ENCODE measurements at places on chromosomes 5 and 9.

GRCh38 chr5:146520731-146521130 lies 4.7 kb upstream of the GPR151 start:
- no peak for DNase-seq

GRCh38 chr5:109865637-109866036 lies 175.9 kb downstream of the MAN2A1 start:
- DNase-seq, result no peak

GRCh38 chr5:178238711-178239592 lies 6.3 kb upstream of the PHYKPL start:
- DNase-seq, result no peak

DNA sequence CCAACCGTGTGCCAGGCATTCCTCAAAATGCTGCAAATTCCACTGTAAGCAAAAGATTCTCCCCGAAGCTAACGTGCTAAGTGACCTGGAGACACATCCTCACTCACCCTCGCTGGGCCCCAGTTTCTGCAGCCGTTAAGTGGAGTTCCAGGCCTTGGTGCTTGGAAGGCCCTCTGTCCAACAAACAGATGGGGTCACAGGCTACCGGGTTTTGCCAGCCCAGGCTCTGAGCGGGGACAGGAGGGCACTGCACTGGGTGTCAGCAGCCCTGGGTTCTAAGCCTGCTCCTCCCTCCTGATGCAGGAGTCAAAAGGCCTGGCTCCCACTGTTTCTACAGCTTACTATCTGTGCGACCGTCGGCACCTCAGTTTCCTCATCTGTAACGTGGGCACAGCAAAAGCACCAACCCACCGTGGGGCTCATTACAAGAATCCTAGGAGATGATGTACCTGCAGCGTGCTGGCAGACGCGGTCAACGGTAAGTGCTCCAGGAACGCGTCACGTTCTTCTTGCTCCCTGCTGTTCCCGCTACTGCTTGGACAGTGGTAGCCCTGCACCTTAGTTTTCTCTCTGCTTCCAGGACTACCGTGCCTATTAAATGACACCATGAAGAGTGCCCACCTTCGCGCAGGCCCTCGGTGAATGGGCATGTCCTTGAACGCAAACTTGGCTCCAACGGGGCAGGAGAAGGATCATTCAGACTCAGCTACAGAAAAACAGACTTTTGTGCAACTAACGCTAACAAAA lies 84.8 kb downstream of the ADAMTS2 start:
- DNase-seq, result no peak

DNA sequence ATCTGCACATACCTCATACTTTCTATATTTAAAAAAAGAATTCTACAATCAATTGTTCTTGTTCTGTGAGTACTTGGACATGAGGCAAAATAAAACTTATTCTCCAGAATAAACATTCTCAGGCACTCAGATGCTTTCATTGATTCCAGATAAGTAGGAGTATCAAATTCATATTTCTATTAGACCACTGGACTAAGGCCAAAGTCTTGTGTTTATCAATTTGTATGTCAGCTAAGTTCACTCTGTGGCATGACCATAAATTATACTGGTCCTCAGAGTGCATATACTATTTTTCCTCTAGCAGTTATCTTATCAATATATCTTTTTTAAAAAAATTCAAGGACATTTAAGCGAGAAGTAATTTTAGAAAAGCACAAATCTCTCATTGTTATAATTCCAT lies 28.2 kb downstream of the CDH10 start:
- no peak for DNase-seq

DNA sequence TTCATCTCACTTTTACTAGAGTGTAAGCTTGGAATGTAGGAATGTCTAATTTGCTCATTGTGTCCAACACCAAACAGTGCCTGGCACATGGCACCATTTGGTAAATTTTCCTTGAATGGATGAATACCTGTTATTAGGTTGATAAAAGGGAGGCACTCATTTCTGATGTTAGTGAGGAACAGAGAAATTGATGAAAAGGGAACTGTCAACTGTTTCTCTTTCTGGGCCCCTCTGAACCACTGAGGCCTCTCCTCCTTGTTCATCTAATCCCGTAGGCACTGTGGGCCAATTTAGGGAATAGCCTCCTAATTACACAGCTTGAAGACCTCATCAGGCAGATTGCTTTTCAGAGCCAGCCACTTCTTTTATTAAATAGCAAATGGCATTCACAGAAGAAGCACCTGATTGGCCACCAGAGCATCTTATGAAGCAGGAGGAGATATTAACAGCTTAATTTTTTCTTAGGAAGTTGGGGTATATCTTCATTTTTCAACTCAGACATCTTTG lies 22.6 kb downstream of the MRRF start:
- no peak for DNase-seq

GRCh38 chr9:21504894-21505293 lies 22.8 kb upstream of the IFNE start:
- DNase-seq, result no peak

- no peak for DNase-seq
Observed at GRCh38 chr9:98958271-98958984, 14.7 kb downstream of the COL15A1 start.

- DNase-seq, result no peak
Observed at GRCh38 chr9:93592008-93592642, 15.7 kb downstream of the PHF2 start.

DNA sequence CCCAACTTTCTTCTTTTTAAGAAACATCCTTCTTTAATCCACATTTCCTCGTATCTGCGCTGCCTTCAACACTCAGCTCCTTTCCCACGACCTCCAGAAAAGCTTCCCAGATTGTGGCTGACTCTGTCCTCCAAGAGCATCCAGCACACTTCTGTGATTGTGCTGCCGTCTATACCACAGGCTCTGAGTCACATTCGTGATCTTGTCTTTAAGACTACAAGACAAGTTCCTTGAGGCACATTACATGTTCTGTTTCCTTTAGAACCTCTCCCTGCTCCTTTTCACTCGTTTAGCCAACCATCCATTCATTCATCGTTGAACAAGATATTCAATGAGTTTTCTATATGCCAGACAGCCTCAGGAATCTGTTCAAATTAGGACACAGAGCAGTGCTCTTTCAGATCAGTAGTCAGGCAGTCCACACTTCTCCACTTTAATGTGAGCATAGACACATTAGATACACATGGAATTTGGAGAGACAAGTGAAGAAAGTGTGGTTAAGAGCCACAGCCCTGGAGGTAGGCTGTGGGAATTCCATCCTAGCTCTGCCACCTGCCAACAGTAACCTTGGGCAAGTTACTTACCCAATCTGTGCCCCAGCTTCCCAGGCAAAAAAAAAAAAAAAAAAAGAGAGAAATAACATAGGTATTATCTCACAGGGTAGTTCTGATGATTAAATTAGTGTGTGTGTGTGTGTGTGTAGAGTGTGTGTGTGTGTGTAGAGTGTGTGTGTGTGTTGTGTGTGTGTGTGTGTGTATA lies 18.9 kb downstream of the WHRN start:
- no peak for DNase-seq

DNA sequence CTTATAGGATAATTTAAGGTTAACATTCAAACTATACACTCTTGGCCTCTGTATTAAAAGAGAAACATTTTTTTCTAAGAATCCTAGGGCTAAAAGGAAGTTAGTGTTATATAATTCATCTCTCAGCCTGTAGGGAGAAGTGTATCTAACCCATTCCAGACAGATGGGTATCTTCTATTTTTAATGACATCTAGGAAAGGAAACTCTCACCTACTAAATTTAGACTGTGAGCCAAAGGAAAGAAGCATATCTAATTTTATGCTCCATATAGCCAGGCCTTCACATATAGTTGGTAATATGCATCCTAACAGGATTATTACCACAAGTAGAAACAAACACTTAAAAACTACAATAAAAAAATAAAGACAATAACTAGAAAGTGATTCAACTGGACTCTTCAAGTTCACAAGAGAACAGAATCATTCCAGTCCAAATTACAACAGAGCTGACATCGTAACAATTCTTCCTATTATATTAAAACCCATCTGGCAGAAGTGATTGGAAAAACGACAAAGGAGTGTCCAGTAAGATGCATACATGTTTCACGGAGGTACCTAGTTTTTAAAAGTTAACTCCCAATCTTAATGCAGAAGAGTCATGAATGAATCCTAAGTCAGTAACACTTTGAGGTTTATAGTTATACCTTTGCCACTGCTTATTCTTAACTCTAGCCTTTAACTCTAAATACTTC lies 39.4 kb downstream of the SCAI start:
- DNase-seq, result no peak

DNA sequence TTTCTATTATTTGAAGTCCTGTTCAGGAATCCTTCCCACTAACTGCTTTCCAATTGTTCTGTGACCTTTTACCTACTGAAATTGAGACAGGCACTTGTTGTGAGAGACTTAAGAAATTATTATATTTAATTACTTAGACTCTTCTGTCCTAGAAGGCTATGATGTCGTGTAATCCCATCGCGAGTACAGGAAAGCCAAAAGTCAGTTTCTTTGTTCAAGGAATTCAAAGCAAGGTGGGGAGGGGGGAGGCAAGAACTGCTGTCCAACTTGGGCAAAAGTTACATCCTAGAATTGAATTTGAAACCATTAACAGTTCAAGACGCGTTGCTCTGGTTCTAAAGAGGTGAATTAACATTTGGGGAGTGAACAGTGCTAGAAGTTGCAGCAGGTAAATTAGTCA lies 17.9 kb downstream of the NDUFA8 start:
- DNase-seq, result no peak

GRCh38 chr5:79002374-79002773 lies 17.3 kb upstream of the ARSB start:
- DNase-seq, result no peak

DNA sequence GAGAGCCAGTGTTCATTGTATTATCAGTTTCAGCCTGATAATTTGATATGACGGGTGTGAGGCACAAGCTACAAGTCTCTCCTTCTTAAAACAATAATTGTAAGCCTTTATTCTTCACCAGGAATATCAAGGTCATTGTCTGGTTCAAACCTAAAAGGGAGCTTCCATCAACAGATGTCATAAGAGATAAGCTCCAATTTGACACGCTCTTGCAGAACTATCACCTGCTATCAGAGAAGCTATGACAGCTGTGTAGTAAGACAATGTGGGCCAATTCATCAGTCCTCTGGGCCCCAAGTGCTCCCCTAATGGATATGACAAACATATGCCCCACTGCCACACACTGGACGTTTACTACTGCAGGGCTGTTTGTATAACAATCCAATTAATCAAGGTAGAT lies 1010.2 kb upstream of the DMAC1 start:
- no peak for DNase-seq

DNA sequence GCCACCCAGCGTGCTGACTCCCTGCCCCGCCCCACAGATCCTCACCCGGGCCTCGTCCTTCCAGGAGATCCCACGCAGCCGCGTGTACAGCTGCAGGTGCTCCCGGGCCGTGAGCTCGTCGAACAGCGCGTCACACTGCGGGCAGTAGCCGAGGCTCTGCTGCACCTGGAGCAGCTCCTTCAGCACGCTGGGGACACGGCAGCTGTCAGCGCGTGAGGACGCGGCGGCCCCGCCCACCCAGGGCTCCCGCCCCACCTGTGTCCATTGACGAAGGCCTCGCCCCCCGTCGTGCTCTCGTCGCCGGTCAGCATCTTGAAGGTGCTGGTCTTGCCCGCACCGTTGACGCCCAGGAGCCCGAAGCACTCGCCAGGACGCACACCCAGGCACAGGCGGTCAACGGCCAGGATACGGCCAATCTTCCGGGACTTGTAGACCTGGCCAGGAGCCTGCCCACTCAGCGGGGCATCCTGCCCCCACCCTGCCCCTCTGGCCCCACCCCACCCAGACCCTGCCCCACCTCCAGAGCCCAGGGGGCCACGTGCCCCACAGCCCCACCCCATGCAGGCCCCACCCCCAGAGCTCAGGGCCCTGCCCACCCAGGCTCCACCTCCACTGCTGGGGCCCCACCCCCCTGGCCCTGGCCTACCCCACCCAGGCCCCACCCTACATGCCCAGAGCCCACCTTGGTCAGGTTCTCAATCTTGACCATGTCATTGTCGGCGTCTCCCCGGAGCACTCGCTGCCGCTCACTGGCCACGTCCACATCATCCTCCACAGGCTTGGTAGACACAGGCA lies 13.8 kb upstream of the CLIC3 start:
- DNase-seq, result no peak

GRCh38 chr9:69199769-69200470 lies 25.8 kb downstream of the TJP2 start:
- no peak for DNase-seq

GRCh38 chr5:149820012-149820411 lies 89.9 kb downstream of the PPARGC1B start:
- no peak for DNase-seq

DNA sequence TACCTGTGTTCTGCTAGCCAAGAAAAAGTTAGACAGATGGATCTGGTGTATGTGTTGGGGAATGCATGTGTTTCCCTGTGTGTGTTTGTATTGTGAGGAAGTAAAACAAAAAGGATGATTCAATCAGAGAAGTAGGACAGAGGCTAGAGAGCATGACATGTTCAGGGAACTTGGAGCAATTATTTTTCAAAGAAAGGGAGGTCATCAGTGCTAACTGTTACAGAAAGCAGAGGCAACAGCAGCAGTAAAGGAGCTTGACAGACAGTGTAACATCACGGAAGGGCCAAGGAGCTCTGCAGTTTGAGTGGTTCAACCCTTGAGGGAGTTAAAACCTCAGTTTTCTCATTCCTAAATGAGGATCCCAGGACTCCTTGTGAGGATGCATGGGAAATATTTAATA lies 13.2 kb downstream of the SPINK1 start:
- DNase-seq, result no peak

- DNase-seq, result no peak
Observed at GRCh38 chr9:113853333-113853732, 22.8 kb upstream of the ZNF618 start.

DNA sequence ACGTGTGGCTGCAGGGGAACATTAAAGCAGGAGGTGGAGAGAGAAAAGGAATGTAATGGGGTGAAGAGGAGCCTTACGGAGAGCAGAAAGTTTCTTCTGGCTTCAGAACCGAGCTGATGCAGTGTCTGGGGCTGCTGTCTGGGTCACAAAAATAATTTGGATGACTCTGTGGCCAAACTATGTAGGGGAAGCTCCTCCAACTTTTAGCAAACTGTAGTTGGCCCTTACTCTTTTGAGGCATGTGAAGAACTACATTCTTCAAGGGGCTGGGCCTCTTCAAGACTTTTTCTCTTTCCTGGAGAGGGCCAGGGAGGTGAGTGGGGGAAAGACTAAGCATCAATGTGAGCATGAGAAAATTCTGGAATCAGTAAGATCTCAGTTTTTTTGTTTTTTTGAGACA lies 31.9 kb upstream of the SPARC start:
- no peak for DNase-seq

GRCh38 chr5:133041157-133041784 lies 10.5 kb upstream of the HSPA4 start:
- DNase-seq, result no peak

GRCh38 chr5:21071986-21072385 lies 1084.0 kb upstream of the CDH18 start:
- DNase-seq, result no peak

DNA sequence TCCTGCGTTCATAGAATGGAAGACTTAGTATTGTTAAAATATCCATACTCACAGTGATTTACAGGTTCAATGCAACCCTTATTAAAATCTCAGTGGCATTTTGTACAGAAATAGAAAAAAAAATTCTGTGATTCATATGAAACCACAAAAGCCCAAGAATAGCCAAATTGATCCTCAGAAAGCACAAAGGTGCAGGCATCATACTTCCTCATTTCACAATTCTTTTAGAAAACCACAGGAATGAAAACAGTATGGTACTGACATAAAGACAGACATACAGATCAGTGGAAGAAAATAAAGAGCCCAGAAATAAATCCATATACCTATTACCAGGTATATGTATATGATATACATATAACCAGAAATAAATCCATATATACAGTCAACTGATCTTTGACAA lies 86.8 kb upstream of the MEGF10 start:
- no peak for DNase-seq

- no peak for DNase-seq
Observed at GRCh38 chr9:82720515-82720914, 342.4 kb downstream of the RASEF start.
